ENCODE measurements at places on chromosomes 3 and 15. TPM values are rescaled to one million over a fixed set of nuclear protein-coding genes. Genes with fewer than 3 reads are reported as not detected.

DNA sequence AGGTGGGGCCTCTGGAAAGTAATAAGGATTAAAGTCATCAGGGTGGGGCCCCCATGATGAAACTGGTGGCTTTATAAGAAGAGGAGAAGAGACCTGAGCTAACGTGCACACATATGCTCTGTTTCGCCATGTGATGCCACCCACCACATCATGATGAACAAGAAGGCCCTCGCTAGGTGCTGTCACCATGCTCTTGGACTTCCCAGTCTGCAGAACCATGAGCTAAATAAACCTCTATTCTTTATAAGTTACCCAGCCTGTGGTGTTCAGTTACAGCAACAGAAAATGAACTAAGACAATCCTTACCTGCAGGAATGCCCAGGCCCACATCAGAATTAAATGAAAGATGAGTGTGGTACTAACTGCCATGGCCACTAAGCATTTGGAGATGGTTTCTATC is 79.8 kb downstream of the ADCY5 start:
- DNase-seq, result no peak

DNA sequence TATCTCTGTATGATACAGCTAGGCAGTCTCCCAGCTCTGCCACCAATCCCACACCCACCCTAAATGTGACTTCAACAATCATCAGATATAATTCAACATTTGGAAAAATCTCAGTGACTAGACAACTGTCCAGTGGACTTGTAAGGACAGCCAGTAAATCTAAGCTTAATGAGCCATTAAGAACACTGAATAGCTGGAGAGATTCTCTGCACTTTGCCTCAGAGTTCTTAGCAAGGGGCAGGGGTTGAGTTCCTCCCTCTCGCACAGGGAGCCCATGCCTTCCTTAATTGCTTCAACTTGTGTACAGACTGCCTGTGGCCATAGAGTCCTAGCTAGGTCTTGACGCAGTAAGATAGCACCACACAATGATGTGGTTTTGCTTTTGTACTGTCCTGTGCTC is 15.6 kb downstream of the MEX3B start:
- no peak for DNase-seq

- no peak for DNase-seq
These were observed 33.5 kb downstream of the CHAC1 start for GRCh38 chr15:40986820-40987219.

DNA sequence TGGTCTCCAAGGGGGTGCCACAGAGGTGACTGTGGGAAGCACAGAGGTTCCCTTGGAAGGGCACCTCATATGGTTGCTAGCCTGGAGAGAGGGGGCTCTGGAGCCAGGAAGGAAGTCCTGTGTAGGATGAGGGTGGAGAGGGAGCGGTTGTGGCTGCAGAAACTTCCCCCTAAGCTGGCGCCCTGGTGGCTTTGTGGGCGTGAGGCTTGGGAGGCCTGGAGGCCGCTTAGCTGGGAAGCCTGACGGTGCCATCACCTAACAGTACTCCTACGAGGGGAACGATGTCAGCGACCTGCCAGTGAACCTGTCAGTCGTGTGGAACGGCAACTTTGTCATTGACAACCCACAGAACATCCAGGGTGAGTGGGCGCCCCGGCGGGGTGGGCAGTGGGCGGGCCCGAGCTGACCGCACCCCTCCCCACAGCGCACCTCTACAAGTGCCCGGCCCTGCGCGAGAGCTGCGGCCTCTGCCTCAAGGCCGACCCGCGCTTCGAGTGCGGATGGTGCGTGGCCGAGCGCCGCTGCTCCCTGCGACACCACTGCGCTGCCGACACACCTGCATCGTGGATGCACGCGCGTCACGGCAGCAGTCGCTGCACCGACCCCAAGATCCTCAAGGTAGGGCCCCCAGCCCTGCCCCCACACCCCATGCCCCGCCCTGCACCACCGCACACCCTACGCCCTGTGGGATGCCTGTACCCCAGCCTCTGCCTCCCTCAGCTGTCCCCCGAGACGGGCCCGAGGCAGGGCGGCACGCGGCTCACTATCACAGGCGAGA is 31.0 kb downstream of the PLXNA1 start:
- no peak for DNase-seq

- no peak for DNase-seq
These were observed 25.8 kb downstream of the ALDH1L1 start for GRCh38 chr3:126154391-126155279.

DNA sequence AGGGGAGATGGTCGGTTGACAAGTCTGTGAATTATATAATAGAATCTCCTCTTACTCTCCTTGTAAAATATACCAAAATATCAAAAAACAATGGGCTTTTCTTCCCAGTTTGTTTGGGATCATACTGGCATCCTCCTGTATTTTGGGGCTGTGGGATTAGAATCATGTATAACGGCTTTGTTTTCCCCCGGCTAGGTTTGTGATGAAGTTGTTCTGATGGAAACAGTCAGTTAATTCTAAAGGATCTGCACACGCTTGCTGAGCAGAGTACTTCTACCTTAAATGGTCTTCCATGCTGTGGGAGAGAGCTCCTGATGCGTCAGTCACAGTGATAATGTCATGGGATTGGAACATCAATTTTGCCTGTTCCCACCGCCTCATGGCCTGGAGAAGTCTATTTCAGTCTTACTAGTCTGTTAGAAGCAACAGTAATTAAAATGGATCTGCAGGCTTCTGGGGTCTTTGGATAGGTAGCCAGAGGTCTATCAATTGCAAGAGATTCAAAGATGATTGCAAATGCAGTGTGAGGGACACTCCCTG is 81.3 kb downstream of the ITPR1 start:
- DNase-seq, result no peak

GRCh38 chr15:56295433-56295832 is 51.8 kb upstream of the RFX7 start:
- DNase-seq, result no peak

DNA sequence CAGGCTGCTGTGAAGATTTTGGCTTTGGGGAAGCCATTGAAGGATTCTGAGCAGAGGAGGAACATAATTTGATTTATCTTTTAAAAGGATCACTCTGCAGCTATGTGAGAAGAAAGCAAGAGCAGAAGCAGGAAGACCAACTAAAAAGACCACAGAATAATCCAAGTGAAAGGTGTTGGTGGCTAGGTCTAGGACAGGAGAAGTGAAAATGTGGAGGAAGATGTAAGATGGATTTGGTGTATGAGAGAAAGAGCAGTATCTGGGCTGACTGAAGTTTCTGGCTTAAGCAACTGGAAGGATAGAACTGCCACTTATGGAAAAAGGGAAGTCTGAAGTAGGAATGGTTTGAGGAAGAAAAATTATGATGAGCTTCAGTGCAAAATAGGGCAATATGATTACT is 62.0 kb downstream of the SFMBT1 start:
- no peak for DNase-seq

DNA sequence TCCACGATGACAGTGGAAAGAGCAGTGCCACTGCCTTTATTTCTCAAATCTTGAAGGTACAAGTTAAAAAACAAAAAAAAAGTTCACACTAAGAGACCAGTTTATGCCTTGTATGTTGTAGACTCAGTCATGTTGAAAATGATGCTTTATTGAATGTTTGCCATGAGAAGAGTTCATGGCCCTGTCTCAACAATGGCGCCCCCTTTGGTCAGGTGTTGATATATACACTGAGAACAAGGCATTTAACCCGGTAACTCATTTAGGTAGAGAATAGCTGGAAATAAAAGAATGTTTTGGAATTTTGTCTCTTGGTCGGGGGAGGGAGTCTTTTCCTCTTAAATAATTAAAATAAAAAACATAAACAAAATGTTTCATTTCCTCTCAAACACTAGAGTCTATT is 145.6 kb upstream of the SLC2A2 start:
- DNase-seq, result no peak

ACP3 gene
- 0.78 TPM for total RNA-seq

PXYLP1 gene
- total RNA-seq, result 5.8 TPM

CRYBG3 gene
- 5.8 TPM for total RNA-seq

GOLGA8G gene
- not detected for total RNA-seq
